ENCODE measurements at places on chromosomes 6 and 20.

- no peak for DNase-seq
These were observed 63.4 kb downstream of the PRDM1 start for GRCh38 chr6:106149472-106150069.

- DNase-seq, result no peak
These were observed 44.0 kb downstream of the RANBP9 start for GRCh38 chr6:13667655-13668054.

- DNase-seq, result no peak
These were observed 24.0 kb upstream of the SF3B5 start for GRCh38 chr6:144119376-144119775.

GRCh38 chr20:59331721-59332329 lies 31.4 kb downstream of the EDN3 start:
- no peak for DNase-seq

Data from germinal center (tissue), 1 donor.